GM23338 (cell line): ENCODE measurements at places on chromosomes 2 and 18. TPM values are rescaled to one million over a fixed set of nuclear protein-coding genes. Genes with fewer than 3 reads are reported as not detected.

Gene KRTCAP3
- total RNA-seq: 6.6 and 15.8 TPM in 2 replicates

- DNase-seq: peak; percentile 52
Observed at GRCh38 chr2:117771969-117772630, 42.4 kb upstream of the DDX18 start.

- DNase-seq: no peak
Observed at GRCh38 chr18:61350578-61350977, 17.3 kb downstream of the CDH20 start.

DNA sequence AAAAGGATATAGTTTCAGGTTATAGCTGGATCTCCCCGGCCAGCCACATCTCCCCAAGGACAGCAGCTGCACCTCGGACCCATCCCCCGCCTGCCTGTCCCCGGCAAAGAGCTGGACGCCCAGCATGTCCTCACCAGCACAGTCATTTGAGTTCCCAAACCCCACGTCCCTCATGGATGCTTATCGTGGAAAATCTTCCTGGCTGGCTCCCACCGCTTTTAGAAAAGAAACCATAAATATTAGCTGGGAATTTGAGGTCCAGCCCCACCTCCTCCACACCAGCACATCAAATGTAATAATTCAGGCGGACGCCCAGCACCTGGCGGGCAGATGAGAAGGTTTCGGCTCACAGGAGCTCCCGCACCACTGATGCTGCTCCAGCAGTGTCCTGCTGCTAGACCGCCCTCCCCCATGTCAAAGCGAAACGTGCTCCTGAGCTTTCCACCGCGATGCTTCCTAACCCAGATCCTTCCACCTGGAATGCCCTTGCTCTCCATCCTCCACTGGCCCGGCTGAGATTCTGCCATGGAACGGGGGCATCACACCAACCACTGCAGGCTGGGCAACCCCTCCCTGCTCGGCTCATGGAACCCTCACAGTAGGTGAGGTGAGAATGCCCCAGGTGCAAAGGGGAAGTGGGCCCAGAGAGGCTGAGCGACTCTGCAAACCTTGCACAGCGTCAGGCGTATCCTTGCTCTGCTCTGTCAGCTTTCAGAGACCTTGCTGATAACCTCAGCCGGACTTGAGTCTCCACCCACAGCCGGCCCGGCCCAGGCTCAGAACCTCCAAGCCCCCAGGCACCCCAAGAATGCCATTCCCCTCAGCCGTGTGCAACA, 71.5 kb upstream of the GPC1 start:
- DNase-seq: no peak

DNA sequence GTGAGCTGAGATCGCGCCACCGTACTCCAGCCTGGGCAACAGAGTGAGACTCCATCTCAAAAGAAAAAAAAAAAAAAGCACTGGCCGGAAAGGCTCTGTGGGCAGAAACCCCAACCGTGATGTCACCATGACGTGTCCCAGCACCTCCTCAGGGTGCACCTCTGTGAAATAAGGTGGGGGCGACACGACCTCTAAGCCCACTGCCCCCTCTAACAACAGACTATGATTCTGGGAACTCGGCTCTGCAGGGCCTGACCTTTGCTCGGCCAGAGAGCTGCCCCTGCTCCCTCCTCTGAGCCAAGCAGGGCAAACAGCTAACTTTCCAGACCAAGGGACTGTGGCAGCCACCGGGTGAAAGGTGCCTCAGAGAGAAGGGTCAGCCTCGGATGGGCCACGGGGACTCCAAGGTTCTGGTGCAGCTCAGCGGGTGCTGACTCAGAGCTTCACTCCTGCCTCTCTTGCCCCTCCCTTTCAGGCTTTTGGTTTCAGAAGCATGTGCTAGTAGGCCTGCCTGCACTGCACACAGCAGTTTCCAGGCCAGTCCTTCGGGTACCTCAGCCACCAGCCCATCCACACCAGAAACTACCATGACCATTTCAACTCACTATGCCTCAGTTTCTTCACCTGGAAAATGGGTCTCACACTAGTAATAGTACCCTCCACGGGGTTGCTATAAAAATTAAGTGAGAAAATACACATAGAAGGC, 8.0 kb downstream of the TMBIM1 start:
- no peak for DNase-seq

DNA sequence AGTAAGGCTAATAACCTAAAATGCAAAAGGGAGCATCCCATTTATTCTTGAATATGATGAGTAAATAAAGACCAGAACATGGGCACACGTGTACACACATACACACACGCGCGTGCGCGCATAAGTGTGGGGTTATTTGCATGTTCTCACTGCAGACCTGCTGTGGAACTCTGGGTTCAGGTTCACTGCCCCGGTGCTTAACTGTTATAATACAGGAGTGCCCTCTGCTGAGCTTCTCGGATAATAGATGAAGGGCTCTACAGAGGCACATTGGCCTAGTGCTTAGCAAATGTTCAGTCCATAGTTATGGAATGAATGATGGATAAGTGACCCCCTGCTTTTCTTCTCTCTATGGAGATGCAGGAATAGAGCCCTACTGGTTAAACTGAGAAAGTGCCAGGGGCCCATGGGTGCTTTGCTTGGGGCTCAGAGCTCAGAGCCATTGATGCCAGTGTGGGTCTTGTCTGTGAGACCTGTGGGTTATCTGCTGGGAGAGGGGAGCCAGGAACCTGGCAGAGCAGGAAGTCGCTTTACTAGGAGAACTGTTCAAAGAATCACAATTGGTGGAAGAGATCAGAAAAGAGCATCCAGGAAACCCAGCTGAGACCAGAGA, 3.6 kb upstream of the ARL4C start:
- DNase-seq: peak; percentile 78

Gene ADD2
- 138 and 223 TPM in 2 replicates for total RNA-seq

DNA sequence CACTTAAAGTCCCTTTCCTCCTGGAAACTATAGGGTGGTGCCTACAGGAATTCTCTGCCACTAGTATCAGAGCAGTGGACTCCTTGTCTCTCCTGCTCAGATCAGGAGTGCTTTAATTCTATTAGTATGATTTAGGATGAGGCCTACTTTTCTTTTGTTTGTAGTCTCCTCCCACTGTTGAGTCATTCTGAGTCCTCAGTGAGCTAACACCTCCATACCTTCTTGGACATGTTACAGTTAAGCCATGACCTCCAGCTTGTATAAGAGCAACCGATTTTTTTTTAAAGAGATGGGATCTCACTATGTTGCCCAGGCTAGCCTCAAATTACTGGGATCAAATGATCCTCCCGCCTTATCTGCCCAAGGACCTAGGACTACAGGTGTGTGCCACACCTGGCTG, 48.7 kb upstream of the OTOF start:
- no peak for DNase-seq

Gene ABI2
- 94.3 and 114 TPM in 2 replicates for total RNA-seq

DNA sequence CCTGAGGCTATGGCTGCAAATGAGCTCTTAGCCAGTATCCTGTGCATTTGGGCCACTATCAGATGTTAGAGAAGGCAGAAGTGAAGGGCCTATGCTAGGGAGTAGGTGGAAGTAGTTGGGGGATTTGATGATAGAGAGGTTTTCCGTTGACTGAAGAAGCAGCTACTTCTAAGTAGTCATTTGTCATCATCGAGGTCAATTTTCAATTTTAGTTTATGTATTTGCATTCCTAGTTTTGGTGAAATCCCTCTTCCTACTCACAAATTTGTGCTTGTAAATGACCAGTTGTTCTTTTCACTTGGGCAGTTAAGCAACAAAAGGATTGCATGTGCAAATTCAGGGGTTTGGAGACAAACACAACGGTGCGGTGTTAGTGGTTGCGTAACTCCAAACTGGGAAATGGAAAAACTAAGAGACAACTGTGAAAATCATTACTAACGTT, 48.5 kb upstream of the PELI1 start:
- DNase-seq: no peak

DNA sequence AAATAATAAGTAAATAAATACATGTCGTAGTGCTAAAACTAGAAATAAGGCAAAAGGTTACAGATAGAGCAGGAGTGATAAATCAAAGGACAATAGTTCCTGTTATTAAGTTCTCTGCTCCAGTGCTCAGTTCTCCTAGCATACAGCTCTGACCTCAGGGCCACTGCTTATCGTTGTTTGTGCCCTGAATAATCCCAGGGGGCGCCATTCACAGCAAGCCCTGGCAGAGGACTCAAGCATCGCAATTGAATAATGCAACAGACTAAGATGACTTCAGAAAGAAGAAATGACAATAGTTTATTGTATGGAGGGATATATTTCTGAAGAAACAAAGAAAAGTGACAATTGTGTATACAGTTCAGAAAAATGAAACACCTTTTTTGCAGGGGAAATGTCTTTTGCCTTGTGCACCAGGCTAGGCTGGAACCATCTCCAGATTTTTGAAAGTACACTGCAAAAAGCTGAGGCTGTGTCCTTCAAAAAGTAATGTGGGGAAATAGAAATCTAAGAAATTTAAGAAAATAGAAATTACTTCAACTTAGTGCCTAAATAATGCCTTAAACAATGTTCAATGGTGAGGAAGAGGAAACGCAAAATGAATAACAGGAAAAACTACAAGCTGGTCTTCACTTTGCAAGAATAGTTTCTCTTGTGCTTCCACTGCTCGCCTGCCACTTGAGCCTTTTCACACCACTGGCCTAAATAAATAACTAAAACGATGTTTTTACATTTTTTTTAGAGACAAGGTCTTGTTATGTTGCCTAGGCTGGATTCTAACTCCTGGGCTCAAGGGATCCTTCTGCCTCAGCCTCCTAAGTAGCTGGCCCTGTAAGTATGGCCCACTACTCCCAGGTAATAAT, 19.0 kb upstream of the CCNYL1 start:
- DNase-seq: peak; percentile 82

GRCh38 chr2:171346723-171347557, 86.8 kb downstream of the METTL8 start:
- no peak for DNase-seq

Gene OR6B2
- total RNA-seq: not detected in 2 replicates
